ENCODE measurements at places on chromosomes 4 and X.

DNA sequence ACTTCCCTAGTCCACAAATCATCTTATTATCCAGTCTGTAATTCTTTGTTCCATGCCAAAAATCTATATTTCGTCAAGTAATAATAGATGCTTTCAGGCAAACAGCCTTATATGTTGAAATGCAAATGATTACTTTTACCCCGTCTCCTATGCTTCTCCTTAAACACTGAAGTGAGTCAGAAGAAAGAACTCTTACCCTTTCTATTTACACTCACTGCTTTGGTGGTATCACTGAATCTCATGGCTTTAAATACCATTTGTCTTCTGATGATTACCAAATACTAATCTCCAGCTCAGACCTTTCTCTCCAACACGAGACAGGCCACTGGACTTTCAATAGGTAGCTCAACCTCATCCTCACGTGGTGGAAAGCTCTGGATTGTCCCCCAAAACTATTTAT, 558.1 kb downstream of the IL1RAPL1 start:
- no peak for DNase-seq

- DNase-seq, result no peak
These were observed 12.6 kb upstream of the PDE6B start for GRCh38 chr4:612749-613125.

GRCh38 chrX:113136836-113137235, 296.2 kb upstream of the AMOT start:
- DNase-seq, result no peak

DNA sequence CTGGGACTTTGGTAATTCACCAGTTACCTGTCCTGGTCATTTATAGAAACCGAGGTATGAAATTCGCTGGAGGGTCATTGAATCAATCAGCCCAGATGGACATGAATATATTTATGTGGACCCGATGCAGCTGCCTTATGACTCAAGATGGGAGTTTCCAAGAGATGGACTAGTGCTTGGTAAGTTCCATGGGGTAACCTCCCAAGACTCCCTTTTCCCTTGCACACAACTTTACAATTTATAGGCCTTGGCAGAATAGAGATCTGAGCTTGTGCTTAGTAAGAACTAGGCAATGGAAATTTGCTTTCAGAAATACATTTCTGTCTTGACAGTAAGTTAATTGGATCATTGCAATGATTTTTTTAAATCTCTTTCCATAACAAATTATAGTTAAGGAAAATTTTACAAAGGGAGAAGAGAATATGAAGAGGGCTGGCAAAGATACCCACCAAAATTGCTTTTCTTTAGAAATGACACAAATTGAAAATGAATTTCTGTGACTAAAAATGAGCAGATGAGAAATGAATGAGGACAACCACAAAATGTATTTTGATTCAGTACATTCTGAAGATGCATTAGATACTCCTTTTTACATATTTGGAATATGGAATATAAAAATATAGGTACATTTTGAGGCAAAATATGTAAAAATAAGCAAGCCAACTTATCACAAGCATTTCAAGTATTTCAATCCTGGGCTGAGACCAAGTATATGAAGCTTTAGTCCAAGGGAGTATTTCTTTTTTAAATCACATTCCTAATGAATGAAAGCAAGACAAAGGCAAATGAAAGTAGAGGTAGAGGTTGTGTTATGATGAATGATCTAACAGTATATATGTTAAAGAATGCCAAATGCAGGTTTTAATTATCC, 45.9 kb downstream of the PDGFRA start:
- no peak for DNase-seq

GRCh38 chr4:55159851-55160250, 34.5 kb upstream of the KDR start:
- DNase-seq, result no peak

DNA sequence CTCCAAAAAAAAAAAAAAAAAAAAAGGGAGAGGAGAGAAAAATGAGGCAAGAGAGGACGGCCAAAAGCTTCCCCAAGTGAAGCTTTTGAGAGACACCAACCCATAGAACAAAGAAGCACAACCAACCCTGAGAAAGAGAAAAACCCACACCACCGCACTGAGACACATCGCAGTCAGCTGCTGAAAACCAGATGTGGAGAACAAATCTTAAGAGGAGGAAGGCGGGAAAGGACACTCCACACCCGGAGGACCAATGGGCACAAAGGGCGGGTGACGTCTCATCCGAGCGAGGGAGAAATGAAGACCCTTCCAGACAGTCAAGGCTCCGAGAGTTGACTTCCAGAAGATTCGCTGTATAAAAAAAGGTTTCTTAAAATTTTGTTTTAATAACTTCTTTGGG, 112.1 kb downstream of the AFAP1 start:
- DNase-seq, result no peak

DNA sequence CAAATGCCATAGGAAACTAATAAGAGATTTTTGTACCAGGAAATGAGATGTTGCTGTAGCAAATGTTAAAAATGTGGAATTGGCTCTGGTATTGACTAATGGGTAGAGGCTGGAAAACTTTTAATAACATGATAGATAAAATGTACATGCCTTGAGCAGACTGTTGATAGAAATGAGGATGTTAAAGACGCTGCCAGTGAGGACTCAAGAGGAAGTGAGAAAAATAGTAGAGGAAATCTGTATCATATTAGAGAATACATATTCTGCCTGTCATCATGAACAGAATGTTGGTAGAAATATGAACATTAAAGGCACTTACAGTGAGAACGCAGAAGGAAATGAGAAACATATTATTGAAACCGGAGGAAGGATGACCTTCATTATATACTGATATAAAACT, 577.2 kb upstream of the HTR2C start:
- no peak for DNase-seq

GRCh38 chr4:167052631-167053091, 181.6 kb downstream of the SPOCK3 start:
- DNase-seq, result no peak

DNA sequence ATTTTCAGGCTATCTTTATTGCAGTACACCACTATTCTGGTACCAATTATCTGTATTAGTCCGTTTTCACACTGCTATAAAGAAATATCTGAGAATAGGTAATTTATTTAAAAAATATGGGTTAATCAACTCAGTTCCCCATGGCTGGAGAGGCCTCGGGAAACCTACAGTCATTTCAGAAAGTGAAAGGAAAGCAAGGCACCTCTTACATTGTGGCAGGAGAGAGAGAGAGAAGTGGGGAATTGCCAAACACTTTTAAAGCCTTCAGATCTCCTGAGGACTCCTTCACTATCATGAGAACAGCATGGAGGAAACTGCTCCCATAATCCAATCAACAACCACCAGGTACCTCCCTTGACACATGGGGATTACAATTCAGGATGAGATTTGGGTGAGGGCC, 54.7 kb downstream of the AMER1 start:
- no peak for DNase-seq

DNA sequence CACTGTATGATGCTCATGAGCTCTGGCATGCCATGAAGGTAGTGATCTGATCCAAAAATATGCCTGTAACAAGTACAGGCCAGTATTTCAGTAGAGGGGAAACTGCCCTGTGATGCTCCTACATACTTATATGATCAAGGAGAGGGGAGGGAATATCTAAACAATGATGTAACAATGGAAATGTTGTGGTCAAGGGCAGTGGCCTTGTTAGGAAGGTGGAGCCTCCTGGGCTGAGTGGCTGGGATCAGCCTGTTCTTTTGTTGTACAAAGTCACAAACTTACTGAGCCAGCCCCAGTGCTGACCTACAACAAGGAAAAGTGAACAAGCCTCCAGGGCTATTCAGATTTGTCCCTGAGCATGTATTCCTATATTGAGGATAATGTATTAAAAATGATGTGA, 70.3 kb downstream of the ANXA10 start:
- DNase-seq, result no peak

GRCh38 chrX:37746951-37747350, 32.9 kb upstream of the CYBB start:
- no peak for DNase-seq

DNA sequence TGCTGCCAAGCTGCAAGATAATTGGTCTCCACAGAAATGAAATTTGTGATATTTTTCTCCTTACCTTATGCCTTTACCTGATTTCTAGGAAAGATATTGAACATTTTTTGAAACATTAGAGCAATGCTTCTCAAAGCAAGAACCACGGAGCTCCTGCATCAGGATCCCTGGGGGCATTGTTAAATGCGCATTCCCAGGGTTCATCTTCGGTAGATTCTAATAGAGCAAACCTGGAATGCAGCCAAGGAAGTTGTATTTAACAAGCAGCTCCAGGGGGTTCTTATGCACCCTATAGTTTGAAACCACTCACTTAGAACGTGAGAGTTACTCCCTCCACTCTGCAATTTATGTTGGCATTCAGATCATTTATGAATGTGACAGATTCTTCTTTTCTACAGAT, 126.2 kb downstream of the SLC39A8 start:
- no peak for DNase-seq

- DNase-seq, result peak; percentile 23
These were observed 8.2 kb downstream of the RASSF6 start for GRCh38 chr4:73612032-73612431.

DNA sequence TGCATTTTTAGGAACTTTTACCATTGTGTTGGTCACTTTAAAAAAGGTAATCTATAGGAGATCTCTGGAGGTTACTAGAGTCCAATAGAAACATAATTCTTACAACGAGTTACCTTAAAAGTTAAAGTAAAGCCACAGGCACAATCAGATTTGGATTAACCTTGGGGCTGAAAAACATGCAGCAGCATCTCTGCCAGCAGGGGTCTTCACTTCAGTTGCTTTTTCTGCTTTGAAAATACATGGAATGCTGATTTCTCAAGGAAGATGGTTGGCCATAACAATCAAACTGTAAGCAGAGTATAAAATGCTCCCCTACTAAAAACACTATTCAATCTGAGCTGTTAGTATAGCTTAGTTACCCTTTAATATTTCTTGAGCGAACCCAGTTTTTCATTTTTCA, 1072.3 kb upstream of the PCDH10 start:
- no peak for DNase-seq

- no peak for DNase-seq
These were observed 261.4 kb downstream of the DHX15 start for GRCh38 chr4:24322995-24323394.

DNA sequence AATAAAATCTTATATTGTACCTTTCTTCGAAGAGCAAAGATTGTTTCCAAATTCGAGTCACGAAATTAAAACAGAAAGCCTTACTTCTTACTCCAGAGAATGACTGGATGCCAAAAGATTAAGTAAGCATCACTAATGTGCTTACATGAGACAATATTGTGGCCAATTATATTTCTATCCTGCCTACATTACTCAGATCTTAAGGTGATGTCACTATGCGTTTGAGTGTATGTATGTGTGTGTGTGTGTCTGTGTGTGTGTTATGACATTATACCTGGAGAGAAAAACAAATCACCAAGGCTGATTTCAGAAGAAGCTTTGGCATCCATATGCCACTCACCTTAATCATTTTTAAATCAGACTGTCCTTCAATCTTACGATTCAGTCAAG, 556.3 kb downstream of the PPARGC1A start:
- DNase-seq, result no peak

DNA sequence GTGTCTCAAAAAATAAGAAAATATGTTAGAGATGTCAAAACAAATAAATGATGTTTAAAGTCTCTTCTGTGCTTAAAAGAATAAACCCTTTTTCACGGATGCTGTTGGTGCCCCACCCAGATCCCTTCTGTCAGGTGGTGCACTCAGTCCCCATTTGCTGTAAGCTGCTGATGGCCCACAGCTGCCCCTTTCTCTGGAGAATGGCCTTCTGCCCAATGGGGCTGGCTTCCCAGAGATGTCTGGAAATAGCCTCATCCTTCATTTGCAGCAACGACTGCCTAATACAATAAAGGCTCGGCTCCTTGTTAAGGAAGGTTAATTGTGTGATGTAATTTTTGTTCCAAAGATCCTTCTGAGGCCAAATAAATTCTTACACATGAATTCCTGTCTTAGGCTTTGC, 31.8 kb downstream of the ETNPPL start:
- DNase-seq, result no peak

DNA sequence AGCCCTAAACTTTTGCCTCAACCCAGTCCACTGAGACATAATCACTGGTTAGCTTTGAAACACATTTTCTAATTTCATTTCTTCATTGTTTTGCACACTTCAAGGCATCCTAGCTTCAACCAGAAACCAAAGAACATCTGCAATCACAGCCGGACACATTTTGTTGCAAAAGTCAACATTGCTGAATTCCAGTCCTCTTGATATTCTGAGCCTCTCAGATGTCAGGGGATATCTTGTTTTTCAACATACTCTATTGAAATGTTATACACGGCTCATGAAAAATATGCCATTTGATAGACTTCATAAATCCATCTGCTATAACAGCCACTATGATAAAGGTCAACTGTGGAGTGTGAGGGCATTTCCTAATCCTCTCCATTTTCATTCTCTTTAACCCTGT, 241.6 kb upstream of the PUDP start:
- DNase-seq, result no peak

GRCh38 chr4:169070071-169070894, 60.2 kb upstream of the CBR4 start:
- no peak for DNase-seq

DNA sequence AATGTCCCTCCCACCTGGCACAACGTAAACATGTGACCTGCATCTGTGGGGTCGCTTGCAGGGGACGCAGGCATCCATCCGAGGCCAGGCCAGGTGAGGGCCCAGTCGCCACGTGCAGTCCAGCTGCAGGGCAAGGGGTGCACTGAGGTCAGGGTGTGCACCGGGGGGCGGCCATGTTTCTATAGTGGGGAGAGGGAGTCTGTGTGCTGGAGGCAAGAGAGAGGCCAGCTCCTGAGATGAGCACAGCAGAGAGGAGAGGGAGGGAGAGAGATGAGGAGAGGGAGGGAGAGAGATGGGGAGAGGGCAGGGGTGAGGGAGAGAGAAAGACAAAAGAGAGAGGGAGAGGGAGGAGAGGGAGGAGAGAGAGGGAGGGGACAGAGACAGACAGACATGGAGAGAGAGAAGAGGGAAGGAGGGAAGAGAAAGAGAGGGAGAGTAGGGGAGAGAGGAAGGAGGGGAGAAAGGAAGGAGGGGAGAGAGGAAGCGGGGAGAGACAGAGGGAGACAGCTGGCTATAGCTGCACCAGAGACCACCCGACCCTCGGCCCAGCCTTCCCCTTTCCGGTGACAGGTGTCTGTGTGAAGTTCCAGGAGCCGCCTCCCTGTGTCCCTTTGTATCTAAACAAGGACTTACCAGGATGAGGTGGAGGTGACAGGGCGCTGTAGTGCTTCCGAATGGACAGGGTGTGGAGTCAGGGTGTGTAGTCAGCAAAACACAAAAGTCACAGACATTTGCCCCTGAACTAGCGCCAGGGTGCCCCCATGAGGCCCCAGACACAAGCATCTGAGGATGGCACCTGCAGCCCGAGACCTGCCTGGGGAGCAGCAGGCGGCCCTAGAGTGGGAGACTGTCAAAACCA, 68.7 kb downstream of the ADRA2C start:
- DNase-seq, result no peak

- DNase-seq, result no peak
These were observed 103.3 kb upstream of the PCDH18 start for GRCh38 chr4:137635601-137636000.
